ENCODE measurements at places on chromosomes 6 and 20.

DNA sequence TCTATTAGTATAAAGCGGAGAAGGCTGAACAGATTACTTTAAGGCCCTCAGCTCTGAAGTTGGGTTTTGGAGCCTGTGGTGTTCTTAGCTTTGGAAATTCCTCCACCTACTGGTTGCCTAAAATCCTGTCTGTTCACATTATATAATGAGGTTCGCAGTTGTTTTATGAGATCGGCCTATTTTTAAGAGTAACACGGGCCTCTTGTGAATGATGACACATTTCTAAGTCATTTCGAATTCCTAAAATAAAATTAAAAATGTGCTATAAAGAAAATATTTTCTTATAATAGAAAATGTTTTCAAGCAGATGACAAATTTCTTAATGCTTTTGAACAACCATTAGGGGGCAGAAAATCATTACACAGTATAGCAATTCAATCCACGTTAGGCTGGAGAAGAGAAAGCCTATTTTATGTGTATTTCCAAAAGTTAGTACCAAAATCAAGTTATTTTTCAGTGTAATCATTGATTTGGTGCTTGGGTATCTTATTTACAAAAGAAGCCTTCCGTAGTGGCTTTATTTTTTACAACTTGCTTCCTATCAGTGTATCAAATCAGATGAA lies 15.8 kb upstream of the FAM8A1 start:
- DNase-seq = no peak

- DNase-seq = no peak
Observed at GRCh38 chr6:3778701-3779573, 27.4 kb upstream of the PXDC1 start.

DNA sequence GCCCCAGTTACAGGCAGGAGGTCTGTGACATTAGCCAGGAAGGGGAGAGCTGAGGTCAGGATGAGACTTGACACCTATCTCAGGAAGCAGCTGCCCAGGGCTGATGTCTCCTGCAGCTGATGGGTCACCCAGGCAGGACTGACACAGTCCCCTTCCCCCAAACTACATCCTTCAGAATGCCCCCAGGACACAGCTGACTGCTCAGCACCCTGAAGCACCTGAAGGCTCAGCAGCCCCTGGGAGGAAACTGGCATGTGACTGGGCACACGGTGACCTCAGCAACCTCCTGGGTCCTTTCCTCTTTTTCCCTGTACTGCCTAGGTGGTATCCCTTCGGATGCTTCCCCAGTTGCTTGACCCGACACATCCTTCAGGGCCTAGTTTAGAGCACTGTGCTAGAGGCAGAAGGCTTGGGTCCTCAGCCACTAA lies 1.9 kb downstream of the SDC4 start:
- no peak for DNase-seq

GRCh38 chr20:46720776-46721425 lies 11.5 kb downstream of the SLC2A10 start:
- DNase-seq = no peak

DNA sequence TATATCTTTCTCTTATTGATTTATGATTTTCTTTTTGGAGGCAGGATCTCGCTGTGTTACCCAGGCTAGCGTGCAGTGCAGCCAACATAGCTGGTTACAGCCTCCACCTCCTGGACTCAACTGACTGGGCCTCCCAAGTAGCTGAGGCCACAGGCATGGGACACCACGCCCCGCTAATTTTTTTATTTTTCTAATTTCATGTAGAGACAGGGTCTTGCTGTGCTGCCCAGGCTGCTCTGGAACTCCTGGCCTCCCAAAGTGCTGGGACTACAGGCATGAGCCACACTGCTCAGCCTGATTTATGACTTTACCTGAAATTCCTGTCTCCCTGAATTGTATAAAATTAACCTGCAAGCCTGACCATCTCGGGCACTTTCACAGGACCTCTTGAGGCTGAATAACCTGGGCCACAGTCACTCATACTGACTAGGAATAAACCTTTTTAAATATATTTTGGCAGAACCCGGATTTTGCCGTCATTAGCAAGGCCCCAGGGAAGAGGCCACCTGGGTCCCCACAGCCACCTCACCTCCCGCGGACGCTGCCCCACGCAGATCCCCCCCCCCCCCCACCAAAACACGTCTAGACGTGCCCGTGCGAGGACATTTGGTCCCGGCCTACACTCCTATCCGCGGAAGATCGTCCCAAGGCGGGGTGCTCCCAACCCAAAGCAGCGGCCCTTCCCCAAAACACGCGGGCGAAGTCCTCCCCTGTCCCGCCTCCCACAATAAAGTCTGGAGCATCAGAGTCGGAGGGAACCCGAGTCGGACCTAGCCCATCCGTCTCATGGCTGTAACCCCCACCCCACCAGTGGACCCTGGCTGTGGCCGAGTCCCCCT lies 902 bp downstream of the ZNF337 start:
- DNase-seq = no peak

DNA sequence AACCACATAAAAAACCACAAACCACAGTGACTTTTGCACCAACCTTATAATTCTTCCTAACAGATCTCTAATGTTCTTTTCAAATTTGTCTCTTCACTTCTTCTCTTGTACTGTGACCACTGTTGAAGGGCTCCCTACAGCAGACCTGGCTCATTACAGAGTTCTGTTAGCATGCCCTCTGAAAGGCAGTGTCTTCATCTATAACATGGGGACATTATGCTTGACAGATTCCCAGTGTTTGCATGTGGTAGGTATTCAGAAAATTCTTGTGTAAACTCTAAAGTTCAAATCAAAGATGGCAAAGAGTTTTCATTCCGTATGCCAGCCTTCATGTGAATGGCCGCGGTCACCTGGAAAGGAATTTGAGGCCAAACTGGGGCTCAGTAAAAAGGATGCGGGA lies 182.6 kb downstream of the DHX35 start:
- no peak for DNase-seq

- no peak for DNase-seq
Observed at GRCh38 chr20:48131581-48131980, 346.3 kb upstream of the SULF2 start.

GRCh38 chr20:45377269-45377668 lies 856 bp downstream of the TP53TG5 start:
- DNase-seq = no peak

DNA sequence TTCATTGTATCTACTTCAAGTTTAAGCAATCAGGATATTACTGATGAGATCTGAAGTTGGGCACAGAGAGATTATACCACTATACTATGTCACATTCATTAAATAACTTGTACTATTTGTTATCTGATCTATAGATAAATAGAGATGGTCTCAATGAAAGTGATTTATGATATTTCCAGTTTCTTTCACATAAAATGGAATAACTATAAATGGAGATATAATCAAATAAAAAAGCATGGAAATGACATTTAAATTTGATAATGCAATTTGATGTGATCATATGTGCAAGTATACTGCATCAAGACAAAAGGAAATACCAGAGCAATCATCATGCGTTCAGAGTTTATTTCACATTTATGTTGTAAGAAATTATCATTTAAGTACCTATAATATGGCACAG lies 368.9 kb downstream of the PKHD1 start:
- DNase-seq = no peak

DNA sequence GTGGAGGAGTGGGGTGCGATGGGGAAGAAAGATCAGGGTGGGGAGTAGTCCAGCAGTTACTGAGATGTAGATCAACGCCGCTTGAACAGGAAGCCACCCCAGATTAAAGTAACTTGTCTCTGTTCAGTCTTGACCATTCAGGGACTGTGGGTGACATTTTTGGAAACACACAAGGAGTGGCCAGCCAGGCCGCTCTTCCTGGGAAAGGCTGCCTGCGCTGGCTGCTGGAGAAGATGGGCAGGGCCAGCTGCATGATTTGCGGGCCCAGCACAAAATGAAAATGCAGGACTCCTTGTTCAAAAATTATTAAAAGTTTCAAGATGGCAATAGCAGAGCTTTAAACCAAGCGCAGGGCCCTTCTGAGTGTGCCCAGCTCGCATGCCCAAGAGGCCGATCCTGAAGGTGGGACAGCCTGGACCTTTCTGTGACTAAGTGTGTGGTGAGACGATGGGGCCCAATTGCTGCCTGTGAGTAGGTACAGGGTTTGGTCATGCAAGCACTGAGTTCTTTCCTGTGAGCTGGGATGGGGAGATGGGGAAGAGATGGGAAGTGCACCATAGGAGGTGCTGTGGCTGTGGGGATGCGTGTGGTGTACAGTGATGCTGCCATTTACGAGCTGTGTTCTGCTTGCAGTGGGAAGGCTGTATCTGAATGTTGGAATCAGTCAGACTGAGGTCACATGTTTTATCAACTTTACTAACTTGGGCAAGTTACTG lies 51.3 kb downstream of the DAAM2 start:
- DNase-seq = no peak

DNA sequence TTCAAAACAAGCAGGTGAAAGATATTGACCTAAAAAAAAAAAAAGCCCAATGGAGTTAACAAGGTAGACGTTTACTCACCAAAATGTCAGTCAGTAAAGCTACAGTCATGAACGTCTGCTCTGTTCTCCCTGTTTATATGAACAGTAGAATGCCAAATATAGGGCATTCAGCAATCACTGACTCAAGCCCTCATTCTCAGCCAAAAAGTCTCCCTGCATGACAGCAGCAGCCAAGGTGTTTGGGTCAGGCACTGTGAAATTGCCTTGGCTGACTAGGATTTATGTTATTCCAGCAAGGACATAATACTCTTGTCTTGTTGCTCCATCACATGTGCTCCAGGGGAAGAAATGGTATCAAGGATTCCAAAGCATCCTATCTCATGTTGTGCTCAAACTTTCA lies 194.7 kb upstream of the RSPO3 start:
- DNase-seq = no peak

All from activated T-helper 9 cell treated with anti-CD3 and anti-CD28 coated beads, Interleukin-2, amount 50 U/mL, for 16 hours (primary cell).